ENCODE measurements at places on chromosomes 6 and 20.

- no peak for DNase-seq
These were observed 378.5 kb upstream of the TSHZ2 start for GRCh38 chr20:52593654-52594053.

GRCh38 chr20:59817406-59817805 lies 116.0 kb downstream of the SYCP2 start:
- DNase-seq = no peak

DNA sequence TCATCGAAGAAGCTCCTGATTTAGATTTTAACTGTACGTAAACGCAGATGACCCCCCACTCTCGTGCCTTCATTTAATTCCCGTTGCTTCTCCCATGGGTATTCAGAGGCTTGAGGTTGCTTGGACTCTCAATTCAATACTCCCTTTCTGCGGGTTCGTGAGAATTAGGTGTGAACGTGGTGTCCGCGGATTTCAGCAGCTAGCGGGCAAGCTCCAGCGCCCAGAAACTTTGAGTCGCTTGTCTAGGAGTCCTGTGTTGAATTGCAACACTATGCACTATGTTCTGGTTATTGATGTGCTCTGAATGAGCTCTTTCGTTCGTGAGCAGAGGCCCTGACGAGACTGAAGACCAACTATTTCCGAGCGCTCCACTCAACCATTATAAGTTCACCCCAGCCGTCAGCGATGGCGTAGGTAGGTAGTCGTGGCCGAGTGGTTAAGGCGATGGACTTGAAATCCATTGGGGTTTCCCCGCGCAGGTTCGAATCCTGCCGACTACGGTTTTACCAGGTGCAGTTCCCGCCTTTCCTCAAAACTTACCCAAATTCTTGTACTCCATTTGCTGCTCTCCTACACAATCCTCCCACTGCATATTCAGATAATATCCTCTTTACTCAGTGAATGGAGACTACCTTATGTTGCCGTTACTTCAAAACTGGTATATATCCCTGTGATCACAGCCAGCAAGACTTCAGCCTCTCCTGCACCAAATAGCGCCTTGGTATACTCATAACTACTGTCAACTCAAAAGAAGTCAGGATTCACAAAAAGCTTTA lies 72.6 kb upstream of the ZNF184 start:
- no peak for DNase-seq

- peak; percentile 72 for DNase-seq
These were observed at the start of gene SLC9A8 for GRCh38 chr20:49812507-49813304. TSS of gene SLC9A8 (plus strand) at chr20:49812828. CDS start at chr20:49812923, 95 bp downstream.

GRCh38 chr6:100701728-100702127 lies 179.4 kb downstream of the ASCC3 start:
- no peak for DNase-seq

GRCh38 chr6:13635948-13636658 lies 21.0 kb downstream of the NOL7 start:
- no peak for DNase-seq

GRCh38 chr6:161360520-161360919 lies 86.7 kb upstream of the AGPAT4 start:
- no peak for DNase-seq

DNA sequence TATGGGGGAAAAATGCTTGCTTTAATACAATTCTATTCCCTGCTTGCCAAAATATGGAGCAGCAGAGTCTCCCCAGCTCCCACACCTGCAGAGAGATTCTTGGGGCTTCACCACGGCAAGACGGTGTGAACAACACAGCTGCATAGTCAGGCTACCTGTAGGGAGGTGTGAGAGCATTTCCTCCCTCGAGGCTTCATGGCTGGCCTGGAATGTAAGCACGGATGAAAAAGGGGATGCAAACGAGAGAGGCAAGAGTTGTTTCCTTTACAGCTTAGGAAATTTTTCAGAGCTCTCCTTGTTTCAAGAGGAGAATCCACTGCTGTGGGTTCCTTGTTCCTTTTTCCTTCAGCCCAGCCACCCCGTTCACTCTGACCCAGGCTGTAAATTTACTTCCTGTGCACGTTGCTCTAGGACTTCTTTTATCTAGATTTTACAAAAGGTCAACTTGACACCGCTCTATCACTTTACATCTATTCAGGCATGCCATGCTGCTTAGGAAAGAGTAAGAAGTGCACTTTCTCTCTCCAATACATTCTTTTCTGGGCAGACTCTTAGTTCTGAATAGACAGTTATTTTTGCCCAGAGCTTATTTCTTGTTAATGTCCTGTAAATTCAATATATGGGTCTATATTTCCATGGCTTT lies 197.1 kb downstream of the KHDC1L start:
- no peak for DNase-seq

DNA sequence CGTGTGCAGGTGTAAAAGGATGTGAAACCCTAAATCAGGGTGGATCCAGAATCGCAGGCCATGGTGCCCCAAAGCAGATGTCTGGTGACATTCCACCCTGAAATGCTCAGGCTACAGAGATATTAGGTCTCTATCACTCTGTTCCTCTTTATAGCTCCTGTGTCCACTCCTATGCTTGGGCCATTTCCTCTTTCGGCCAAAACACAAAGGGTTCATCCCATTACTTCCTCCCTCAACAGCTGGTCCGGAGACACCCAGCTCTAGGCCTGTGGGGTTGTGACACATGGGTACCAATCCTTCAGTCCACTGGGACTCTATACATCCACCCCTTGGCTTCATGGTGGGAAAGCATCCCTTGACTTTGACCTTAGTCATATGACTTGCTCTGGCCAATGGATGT lies 1.7 kb upstream of the SIGLEC1 start:
- DNase-seq = peak; percentile 1

- DNase-seq = no peak
These were observed 14.7 kb upstream of the SLPI start for GRCh38 chr20:45269056-45269455.

DNA sequence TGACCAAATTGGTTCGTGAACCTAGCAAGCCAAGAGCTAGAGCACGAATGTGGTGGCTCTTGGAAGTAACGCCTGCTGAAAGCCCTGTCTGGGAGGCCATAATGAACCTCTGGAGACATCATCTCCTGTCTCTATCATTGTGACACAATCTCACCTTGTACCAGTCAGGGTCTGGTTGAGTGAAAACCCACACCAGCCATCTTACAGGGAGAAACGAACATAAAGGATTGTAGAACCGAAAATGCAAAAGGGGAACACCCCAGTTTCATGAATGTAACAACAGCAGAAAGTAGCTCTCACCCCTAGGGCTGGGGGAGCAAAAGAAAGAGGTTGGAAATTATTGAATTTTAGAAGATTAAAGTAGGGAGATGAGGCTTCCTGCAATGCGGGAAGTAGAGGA lies 50.9 kb upstream of the TAB2 start:
- DNase-seq = no peak

DNA sequence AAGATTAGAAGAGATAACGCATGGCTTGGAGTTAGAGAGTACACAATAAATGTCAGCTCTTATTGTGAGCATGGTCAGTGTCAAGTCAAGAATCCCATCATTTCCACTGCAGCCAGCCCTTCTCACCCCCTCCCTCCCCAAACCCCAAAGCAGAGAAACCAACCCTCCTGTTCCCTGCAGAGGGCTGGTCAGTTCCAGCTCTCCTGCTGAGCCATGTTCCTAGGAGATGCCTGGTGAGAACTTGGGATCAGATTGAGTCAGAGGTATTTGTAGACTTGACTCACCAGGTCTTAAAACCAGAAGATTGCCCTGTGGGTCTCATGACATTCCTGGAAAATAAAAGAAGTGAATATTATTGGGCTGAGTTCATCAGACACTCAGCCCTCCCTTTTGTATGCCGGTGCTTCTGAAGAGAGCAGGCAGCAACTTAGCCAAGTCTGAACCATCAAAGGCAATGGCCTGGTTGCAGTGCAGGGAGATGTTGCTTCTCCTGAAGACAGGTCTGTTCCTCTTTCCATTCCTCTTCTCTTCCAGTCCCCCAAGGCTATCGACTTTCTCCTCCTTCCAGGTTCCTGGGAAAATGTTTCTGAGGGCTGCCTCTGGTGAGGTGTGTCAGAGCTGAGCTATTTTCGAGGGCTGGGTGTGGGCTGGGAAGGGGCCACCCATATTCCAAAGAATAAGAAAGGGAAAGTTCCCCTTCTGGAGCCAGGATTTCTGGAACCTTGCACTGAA lies 278.2 kb upstream of the SUPT3H start:
- peak; percentile 73 for DNase-seq

- no peak for DNase-seq
These were observed 273.4 kb downstream of the TSHZ2 start for GRCh38 chr20:53245574-53245973.

DNA sequence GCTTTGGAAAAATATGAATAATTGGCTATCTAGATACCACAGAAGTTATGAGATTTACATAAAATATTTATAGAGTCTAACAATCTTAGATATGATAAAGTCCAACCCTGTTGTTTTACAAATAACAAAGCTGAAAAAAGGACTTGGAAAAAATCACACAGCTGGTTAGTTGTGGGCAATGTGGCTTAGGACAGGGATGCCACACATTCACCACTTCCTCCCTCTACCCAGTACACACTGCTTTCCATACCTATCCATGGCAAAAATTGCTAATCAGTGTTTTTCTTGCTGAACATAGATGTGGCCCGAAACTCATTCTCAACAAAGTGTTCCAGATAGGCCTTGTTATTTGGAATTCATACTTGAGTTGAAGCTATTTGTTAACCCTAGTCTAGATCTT lies 147.3 kb upstream of the BMP5 start:
- no peak for DNase-seq

DNA sequence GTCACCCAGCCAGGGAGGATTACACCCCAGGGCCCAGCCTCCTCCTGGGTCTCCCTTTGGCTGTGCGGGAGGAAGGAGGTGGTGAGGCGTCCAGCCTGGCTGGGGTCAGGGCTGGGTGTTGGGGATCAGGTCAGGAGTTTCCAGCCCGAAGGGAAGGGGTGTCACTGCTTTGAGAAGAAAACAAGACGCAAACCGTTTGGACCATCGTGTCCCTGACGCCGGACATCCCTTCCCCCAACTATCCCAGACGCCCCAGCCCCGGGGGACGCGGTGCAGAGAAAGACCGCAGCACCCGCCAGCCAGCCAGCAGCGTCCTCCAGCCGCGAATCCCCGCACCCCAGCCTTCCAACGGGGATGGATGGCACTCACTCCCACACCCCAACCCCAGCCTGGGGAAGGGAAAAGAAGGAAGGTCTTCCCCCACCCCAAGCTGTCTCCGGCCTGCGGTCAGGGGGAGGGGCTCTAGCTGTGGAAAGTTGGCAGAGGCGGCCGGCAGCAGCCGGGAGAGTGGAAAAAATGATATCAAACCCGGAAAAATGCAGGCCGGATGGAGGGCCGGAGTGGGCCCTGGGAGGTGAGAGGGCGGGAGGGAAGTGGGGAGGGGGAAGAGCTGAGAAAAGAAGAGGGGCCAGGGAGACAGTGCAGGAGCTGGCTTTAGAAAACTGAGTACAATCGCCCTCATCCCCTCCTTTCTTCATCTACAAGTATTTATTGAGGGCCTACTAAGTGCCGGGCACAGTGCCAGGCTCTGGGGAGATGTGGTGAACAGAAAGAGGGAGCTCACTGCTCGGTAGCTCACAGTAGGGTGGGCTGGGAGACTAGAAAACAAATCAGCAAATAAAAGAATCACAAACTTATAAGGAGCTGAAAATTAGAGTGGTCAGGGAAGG lies 10.6 kb downstream of the REM1 start:
- DNase-seq = no peak

GRCh38 chr20:44805979-44806620 lies 4.2 kb downstream of the RIMS4 start:
- no peak for DNase-seq

- DNase-seq = no peak
These were observed 52.3 kb downstream of the PLEKHG1 start for GRCh38 chr6:150651808-150652470.

DNA sequence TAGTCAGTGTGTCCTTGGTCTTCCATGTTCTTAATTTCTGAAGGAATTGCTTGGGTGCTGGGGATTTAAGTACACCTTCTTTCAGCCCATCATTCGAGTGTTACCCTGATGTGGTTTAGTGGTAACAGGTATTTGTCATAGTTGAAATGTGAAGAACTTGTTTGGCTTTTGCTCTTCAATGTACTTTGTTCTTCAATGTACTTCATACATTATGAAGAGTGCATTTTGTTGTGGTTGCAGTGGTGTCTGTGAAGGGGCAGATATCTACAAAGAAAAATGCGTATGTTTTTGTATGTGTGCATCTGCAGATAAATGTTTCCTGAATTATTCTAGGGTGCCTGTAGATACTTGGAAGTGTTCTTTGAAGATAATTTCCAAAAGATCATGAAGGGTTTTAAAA lies 111.2 kb upstream of the SUPT3H start:
- DNase-seq = no peak

- DNase-seq = no peak
These were observed 163.2 kb upstream of the BTBD3 start for GRCh38 chr20:11754451-11754850.

DNA sequence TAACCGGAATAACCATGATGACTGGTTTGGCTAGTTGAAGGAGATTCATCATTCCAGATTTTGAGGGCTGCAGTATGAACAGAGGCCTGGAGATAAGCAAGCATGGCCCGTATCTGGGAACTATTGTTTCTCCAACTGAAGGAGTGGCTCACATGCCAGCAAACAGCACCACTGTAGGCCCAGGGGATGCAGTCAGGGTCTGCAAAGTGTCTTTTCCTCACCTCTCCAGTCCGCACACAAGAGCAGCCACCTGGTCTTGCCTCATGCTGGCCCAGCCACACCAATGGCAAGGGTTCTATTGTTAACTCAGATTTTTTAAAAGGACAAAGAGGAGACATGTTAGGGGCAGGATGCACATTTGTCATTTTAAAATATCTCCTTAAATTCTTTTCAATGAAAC lies 55.1 kb downstream of the KIZ start:
- DNase-seq = no peak

DNA sequence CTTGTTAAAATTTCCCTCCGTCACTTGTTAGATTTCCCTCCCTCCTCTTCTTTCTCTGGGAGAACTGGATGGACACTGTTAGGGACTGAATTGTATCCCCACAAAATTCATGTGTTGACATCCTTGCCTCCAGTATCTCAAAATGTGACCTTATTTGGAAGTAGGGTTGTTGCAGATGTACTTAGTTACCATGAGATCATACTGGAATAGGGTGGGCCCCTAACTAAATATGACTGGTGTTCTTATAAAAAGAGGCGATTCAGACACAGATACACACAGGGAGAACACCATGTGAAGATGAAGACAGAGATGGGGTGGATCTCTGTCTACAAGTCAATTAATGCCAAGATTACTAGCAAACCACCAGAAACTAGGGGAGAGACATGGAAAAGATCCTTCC lies 139.5 kb downstream of the ALDH8A1 start:
- no peak for DNase-seq

DNA sequence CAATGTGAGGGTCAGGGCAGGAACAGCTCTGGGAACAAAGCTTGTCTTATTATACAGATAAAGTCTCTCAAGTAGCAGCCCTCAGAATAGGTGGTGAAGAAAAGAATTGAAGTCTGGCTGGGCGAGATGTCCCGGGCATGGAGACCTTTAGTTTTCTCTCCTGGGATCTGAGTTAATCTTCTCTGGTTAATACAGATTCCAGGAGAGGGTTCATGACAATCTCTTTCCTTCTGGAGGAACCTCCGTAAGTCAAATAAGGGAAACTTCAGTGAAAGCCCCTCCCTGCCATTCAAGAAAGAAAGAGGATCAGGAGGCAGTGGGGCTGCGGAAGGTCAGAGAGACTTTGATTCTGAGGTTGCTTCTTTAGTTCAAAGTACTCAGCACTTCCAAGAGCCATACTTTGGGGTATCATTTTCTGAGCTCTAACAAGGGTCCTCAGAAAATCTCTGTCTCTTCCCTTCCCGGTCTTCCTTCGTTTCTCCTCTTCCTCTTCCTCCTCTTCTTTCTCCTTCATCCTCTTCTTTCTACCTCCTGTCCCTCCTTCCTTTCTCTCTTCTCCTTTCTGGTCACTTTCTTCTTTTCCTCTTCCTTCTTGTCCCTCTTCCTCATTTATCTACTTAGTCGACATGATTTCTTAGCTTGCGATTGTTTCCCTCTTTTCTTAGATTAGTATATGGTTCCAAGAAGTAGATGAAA lies 4.6 kb upstream of the ZNF184 start:
- DNase-seq = no peak

All from 8988T (cell line).